ENCODE measurements at places on chromosomes 16 and 17.

GRCh38 chr16:27859020-27859419 lies 204.5 kb downstream of the GSG1L start:
- no peak for DNase-seq

GRCh38 chr17:71527311-71527710 lies 593.5 kb upstream of the SOX9 start:
- DNase-seq = no peak

- no peak for DNase-seq
Observed at GRCh38 chr17:20202141-20202621, 193.0 kb downstream of the SPECC1 start.

GRCh38 chr17:64092952-64093451 lies 36.9 kb downstream of the ERN1 start:
- DNase-seq = no peak

GRCh38 chr16:88667461-88667860 lies 4.6 kb upstream of the MVD start:
- DNase-seq = no peak

DNA sequence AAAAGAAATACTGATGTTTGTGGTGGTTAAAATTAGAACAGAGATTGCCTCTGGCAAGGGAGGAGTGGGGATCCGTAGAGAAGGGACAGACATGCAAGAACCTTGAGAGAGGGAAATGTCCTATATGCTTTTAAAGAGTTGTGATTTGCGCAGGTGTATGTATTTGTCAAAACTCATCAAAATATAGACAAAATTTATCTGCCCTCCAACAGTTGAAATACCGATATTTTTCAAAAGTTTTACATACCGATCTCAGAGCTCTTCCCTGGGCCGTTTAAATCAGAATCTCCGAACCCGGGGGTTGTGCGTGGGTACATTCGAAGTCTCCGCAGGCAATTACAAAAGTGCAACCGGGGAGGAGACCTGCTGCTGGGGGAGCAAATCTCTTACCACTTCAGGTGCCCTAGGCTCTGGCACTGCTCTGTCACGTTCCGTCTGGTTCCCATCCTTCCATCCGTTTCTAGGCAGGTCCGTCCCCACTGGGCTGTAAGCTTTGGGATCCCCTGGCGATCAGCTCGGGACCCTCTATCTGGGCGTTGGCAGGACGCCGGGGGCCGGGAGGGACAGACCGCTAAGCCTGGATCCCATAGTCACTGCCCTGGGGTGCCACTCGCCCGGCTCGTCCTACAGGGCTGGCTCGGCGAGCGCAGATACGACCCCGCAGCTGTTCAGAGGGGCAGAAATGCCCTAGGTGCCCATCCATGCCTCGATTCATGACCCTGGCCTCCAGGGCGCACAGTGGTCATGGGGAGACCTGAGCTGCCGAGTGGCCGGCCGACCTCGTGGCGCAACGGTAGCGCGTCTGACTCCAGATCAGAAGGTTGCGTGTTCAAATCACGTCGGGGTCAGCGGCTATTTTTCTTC lies 4.2 kb downstream of the BORCS6 start:
- DNase-seq = peak; percentile 81

- peak; percentile 76 for DNase-seq
Observed at GRCh38 chr16:57623251-57624043, 5.0 kb upstream of the ADGRG1 start.

Data from hippocampal formation (tissue), 2 donors.